BJ (cell line): ENCODE measurements at places on chromosomes 16 and 17. TPM values are rescaled to one million over a fixed set of nuclear protein-coding genes. Genes with fewer than 3 reads are reported as not detected.

- no peak for DNase-seq
Measured at GRCh38 chr17:40598619-40599467, 33.6 kb upstream of the CCR7 start.

DNA sequence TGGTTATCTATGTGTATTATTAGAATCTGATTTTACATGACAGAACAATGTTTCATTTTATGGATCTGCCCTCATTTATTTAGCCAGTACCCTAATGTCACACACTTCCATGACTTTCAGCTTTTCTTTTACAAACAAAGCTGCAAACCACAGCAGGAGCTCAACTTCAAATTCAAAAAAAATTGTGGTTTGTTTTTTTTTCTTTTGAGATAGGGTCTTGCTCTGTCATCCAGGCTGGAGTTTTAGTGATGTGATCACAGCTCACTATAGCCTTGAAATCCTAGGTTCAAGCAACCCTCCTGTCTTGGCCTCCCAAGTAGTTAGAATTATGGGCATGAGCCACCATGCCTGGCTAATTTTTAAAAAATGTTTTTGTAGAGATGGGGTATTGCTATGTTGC is 8.2 kb upstream of the MPRIP start:
- DNase-seq, result no peak

DNA sequence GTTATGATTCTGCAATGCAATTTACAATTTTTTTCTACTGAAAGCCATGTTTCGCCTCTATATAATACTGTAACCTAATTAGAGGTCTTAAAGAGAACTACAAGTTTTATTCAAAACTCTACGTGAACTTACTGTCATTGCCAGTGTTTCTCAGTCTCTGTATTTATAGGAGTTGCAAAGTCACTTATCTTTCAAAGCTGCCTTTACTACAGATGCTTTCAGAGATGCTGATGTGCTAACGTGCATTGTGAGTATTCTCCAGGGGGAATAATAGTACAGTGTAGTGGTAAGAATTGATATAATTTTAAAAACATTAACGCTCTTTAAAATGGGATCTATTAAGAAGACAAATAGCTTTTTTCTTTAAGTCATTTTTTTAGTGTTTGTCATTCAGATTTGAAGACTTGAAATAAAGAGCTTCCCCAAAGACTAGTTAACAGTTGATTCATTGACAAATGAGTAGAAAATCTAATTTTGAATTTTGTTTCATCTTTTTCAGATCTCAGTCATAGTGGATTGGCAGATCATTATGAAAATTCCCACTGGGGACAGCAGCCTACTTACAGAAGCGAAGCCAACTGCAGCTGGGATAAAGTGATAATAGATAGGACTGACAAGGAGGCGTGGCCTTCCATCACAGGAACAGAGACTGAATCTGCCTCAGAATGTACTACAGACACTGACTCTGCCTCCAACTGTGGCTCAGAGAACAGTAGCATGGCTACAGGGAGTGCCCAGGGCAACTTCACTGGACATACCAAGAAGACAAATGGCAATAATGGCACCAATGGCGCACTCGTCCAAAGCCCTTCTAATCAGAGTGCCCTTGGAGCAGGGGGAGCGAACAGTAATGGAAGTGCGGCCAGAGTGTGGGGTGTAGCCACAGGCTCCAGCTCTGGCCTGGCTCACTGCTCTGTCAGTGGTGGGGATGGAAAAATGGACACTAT is 79.9 kb downstream of the TMC6 start:
- DNase-seq, result no peak

GRCh38 chr16:65272699-65273414 is 151.0 kb upstream of the CDH11 start:
- no peak for DNase-seq

DNA sequence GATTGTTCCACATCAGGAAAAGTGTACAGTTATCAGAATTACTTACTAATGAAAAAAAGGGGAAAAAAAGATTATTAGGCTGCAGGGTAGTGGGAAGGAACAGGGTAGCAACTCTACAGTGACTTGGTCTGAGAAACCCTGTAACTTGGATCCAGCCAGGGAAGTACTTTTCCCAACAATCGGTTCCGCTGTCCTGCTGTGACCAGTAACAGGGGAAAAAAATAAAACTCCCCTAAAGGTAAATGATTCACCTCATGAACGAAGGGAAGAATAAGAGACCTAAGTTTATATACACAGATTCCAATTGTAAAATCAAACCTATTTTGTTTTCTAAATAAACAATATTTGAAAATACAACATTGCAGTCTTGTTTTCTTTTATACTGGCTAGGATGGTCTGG is 189.9 kb downstream of the WWOX start:
- no peak for DNase-seq

- DNase-seq, result peak; percentile 53
Measured at GRCh38 chr17:40922239-40922638, 15.2 kb downstream of the KRT23 start.

PLLP gene
- polyA plus RNA-seq, result 0.02 and 0.09 TPM in 2 replicates

KRTAP9-8 gene
- not detected in 2 replicates for polyA plus RNA-seq

CFAP97D1 gene
- polyA plus RNA-seq, result not detected in 2 replicates
